ENCODE measurements at places on chromosomes 2 and 18. TPM values are rescaled to one million over a fixed set of nuclear protein-coding genes. Genes with fewer than 3 reads are reported as not detected.

DNA sequence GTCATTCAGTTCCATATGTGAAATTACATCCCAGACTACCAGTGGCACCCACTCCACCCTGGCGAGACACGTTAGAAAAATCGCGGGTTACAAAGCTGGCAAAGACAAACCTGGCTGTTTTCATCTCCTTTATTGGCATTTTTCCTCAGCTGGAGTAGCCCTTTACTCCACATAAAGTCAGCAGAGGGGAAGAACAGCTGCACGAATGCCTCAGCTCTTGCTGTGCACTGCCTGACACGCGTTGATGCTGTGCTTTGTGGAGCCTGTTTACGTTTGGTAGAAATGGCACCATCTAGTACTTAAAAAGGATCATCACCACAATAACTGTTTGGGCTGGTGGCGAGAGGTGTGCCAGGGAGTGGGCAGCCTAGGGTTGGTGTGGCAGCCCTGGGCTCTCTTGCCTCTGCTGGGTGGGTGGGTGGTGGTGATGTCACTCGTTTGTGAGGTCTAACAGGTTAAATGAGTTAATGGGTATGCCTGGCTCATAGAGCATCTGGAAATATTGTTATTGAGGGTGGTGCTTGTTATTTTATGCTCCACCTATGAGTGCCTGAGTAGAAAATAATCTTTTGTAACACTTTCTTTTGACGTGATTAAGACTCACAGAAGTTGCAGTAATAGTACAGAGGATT is 16.4 kb downstream of the FARP2 start:
- no peaks in the 10 kb centered on the region for H3K36me3 ChIP-seq
- H3K4me1 ChIP-seq = no peaks in the 10 kb centered on the region
- no peak for DNase-seq
- H3K4me3 ChIP-seq = no peak overlapping the region
- H3K27ac ChIP-seq = no peak overlapping the region

- no peak overlapping the region for H3K4me3 ChIP-seq
- H3K4me1 ChIP-seq = no peaks in the 10 kb centered on the region
- no peaks in the 10 kb centered on the region for H3K36me3 ChIP-seq
- H3K27me3 ChIP-seq = peaks cover 15% of the 10 kb centered on the region
These were observed 110.6 kb upstream of the FAM136A start for GRCh38 chr2:70412294-70413070.

TCF7L1 gene
- total RNA-seq = 30.8 TPM

FAM237A gene
- not detected for total RNA-seq

DNA sequence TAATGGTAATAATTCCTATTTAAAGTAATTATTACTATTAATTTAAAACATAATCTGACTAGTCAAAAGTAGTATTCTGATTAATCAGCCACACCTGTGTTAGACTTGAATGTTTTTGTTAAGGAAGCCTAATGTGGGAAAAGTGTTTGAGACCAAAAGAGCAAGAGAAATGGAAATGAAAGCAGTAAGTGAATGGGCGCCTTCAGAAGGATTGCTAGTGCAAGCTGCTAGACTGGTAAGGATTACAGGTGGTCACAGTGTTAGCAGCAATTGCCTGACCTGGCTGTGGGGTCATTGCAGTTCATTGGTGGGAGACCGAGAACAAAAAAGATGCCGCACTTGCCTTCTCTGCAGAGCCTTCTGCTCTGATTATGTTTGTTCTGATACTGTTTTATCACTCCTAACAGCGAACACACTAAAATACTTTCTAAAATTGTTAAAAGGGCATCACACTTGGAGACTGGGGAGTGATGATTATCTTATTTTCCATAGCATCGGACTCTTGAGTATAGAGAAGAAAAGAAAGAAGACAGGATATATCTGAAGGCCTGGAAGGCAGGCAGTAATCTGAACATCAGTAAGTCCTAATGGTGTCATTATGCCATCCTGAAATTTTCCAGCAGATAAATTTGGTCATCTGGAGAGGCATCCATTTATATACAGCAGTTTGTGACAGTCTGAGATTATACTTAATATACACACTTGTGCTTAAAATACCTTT is 5.8 kb downstream of the SOCS6 start:
- H3K4me1 ChIP-seq = peaks cover 23% of the 10 kb centered on the region
- no peaks in the 10 kb centered on the region for H3K27me3 ChIP-seq
- H3K4me3 ChIP-seq = no peak overlapping the region

PRKAG3 gene
- not detected for total RNA-seq

DNA sequence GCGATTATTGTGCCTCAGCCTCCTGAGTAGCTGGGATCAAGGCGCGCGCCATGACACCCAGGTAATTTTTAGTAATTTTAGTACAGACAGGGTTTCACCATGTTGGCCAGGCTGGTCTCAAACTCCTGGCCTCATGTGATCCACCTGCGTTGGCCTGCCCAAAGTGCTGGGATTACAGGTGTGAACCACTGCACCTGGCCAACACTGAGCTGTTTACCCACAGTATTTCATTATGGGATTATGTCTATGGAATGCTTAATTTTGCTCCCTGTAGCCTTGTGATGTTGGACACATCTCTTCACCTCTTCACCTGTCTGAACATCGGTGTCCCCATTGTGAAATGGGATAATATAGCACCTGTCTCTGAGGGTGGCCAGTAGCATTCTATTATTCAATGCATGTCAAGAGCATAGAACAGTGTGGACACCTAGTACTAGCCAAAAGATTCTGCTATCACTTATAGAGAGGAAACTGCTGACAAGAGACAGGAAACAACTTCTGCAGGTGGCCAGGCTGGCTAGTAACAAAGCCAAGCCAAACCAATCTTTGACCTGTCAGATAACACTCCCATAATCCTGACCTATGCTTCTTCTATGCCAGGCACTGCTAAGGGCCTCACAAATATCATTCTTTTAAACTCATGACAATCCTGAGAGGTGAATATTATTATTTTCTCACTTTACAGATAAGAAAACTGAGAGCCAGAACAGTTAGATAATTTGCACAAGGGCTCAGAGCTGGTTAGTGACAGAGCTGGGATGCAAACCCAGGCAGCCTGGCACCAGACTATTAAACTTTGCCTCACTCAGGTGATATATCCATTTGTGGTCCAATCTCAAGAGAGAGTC is 29.4 kb upstream of the REEP1 start:
- no peaks in the 10 kb centered on the region for H3K36me3 ChIP-seq
- H3K4me3 ChIP-seq = no peak overlapping the region
- no peak for DNase-seq
- H3K27me3 ChIP-seq = no peaks in the 10 kb centered on the region

DNA sequence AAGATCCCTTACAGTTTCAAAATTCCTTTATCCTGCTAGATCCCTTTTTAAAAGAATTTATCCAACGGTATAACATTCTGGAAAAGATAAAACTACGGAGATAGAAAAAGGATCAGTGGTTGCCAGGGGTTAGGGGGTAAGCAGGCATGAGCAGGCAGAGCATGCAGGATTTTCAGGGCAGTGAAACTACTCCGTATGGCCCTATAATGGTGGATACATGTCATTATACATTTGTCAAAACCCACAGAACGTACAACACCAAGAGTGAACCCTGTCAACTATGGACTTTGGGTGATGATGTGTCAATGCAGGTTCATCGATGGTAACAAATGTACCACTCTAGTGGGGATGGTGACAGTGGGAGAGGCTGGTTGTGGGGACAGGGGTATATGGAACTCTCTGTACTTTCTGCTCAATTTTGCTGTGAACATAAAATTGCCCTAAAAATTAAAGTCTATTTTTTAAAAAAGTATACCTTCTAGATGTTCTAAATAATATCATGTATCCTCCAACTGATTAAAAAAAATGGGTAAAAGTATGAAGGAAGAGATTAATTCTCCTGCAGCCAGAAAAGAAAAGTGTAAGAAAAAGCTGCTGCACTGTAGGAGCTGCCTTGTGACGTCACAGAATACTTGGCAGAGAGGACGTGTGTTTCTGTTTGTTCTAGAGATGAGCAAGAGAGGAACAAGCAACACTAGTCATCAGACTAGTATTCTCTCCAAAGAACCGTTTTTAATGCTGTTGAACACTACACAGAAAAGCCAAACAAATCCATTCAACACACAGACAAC is 23.6 kb downstream of the ANKRD44 start:
- peak; percentile 93 for DNase-seq
- H3K36me3 ChIP-seq = no peaks in the 10 kb centered on the region
- no peak overlapping the region for H3K4me3 ChIP-seq
- no peaks in the 10 kb centered on the region for H3K27me3 ChIP-seq

GRCh38 chr2:233263045-233263570 is 11.6 kb downstream of the ATG16L1 start:
- H3K4me1 ChIP-seq = no peaks in the 10 kb centered on the region
- DNase-seq = no peak
- H3K27me3 ChIP-seq = no peaks in the 10 kb centered on the region

- H3K27ac ChIP-seq = no peak overlapping the region
- H3K4me1 ChIP-seq = no peaks in the 10 kb centered on the region
- no peaks in the 10 kb centered on the region for H3K27me3 ChIP-seq
- no peaks in the 10 kb centered on the region for H3K36me3 ChIP-seq
- peak; percentile 13 for DNase-seq
These were observed 47.3 kb downstream of the RFTN2 start for GRCh38 chr2:197628043-197628500.

DNA sequence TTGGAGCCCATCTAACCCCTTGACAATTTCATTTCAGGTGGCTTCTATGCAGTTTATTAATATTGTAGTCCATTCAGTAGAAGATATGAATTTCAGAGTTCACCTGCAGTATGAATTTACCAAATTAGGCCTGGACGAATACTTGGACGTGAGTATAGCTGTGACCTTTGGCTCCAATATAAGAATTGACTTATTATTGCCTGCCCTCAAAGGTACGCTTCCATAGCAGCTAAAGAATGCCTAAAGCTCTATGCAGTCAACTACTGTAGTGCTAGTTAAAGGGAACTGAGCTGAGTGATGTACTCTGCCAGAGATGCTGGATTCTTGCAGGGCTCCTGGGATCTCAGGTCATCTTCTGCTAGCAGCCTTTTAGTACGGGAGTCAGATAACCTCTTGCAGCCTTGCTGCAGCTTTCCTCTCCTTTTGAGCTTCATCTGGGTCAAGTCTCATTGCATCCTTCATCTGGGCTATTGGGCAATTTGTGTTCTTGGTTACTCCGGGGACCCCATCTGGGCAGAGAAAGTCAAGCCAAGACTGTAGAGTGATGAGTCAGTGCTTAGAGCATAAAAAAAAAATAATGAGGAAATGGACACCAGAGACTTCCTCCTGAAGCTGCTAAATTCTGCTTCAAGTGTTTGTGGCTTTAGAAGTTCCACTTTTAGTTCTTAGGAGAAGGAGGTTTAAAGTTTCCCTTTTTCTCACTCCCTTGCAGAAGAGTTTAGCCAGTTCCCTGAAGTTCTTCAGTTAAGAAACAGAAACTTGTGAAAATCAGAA is 105.6 kb downstream of the PRPF40A start:
- no peaks in the 10 kb centered on the region for H3K27me3 ChIP-seq
- no peak overlapping the region for H3K27ac ChIP-seq
- no peaks in the 10 kb centered on the region for H3K36me3 ChIP-seq
- peak; percentile 69 for DNase-seq

GRCh38 chr2:119366161-119366648 is 429 bp downstream of the C2orf76 start:
- peak; percentile 18 for DNase-seq
- no peaks in the 10 kb centered on the region for H3K27me3 ChIP-seq
- peaks cover 10% of the 10 kb centered on the region for H3K4me1 ChIP-seq
- H3K36me3 ChIP-seq = peaks cover 20% of the 10 kb centered on the region
- peak overlapping the region; percentile 90 for H3K4me3 ChIP-seq

DNA sequence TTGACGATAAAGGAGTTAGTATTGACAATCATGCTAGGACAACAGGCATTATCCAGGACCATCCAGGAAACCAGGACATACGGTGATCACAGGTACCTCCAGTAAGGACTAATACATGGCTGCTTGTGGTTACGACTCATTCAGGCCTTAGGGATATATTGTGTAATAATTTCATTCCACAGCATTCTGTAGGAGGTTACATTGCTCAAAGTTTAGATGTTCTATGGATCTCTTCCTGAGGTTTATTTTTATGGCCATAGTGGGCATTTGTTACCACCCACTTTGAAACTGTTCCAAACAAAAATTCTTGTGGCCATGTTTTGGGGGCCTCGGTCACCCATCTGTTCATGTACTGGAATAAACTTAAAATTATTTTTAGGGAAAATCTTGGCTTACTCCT is 431.6 kb downstream of the METTL4 start:
- no peak overlapping the region for H3K27ac ChIP-seq
- H3K4me1 ChIP-seq = peaks cover 4% of the 10 kb centered on the region
- peak; percentile 66 for DNase-seq
- no peaks in the 10 kb centered on the region for H3K27me3 ChIP-seq
- H3K36me3 ChIP-seq = no peaks in the 10 kb centered on the region

GRCh38 chr2:237943395-237944094 is 23.3 kb upstream of the UBE2F start:
- H3K36me3 ChIP-seq = no peaks in the 10 kb centered on the region
- H3K27ac ChIP-seq = no peak overlapping the region
- no peaks in the 10 kb centered on the region for H3K4me1 ChIP-seq
- no peak overlapping the region for H3K4me3 ChIP-seq
- H3K27me3 ChIP-seq = no peaks in the 10 kb centered on the region
- DNase-seq = no peak

DNA sequence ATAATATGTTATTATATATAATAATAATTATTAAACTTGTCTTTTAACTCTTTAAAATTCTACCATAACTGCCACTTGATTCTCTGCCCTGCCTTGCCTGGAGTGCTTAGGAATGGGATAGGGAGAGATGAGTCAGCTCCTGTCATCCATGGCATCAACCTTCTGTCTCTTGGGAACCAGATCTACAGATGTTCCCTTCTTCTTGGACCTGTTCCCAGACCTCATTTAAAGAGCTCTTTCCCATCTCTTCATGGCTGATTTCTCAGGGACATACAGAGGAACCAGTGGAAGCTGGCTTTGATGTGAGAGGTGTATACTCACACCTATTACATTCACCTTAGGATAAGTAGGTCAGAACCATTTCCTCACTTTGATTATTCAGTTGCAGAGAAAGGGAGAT is 155.3 kb upstream of the MYO3B start:
- H3K4me3 ChIP-seq = no peak overlapping the region
- peak; percentile 47 for DNase-seq
- H3K27ac ChIP-seq = no peak overlapping the region
- H3K4me1 ChIP-seq = no peaks in the 10 kb centered on the region

STARD6 gene
- not detected for total RNA-seq

DNA sequence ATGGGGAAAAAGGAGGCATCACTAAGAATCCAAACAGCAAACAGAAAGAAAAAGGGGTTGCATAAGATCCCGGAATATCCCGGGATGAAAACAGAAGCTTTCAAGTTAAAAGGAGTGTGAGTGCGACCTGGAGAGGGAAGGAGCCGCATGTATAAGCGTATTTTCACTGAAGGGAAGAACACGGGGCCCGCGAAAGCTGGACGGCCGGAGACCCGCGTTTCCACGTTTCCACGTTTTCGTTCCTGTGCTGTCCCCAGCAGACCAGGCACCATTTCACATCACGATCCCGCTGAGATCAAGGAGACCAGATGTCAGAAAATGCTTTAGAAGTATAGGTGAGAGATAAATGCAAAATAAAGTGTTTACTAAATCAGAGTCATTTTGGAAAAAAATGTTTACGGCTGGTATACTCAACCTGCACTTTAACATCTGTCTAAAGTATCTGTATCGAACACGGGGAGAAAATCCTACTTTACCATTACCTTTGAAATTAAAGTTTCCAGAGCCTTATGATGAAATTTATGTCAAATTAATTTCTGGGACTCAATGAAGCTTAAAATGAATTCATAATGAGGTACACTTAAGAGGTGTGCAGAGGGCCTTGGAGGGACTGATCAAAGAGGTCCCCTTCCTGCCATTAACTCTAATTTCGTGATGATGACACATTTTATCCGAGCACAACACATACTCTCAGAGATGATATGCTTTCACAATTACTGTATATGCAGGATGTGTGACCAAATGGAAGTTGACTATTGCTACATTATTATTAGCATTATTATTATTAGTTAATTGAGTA is 71.0 kb upstream of the SALL3 start:
- no peak for DNase-seq
- H3K4me1 ChIP-seq = no peaks in the 10 kb centered on the region
- no peak overlapping the region for H3K4me3 ChIP-seq
- no peaks in the 10 kb centered on the region for H3K27me3 ChIP-seq

All from astrocyte (in vitro differentiated cells and primary cell).